ENCODE measurements at places on chromosomes 16 and 17.

GRCh38 chr17:42568341-42569111, 1.6 kb downstream of the MLX start:
- no peak for DNase-seq

DNA sequence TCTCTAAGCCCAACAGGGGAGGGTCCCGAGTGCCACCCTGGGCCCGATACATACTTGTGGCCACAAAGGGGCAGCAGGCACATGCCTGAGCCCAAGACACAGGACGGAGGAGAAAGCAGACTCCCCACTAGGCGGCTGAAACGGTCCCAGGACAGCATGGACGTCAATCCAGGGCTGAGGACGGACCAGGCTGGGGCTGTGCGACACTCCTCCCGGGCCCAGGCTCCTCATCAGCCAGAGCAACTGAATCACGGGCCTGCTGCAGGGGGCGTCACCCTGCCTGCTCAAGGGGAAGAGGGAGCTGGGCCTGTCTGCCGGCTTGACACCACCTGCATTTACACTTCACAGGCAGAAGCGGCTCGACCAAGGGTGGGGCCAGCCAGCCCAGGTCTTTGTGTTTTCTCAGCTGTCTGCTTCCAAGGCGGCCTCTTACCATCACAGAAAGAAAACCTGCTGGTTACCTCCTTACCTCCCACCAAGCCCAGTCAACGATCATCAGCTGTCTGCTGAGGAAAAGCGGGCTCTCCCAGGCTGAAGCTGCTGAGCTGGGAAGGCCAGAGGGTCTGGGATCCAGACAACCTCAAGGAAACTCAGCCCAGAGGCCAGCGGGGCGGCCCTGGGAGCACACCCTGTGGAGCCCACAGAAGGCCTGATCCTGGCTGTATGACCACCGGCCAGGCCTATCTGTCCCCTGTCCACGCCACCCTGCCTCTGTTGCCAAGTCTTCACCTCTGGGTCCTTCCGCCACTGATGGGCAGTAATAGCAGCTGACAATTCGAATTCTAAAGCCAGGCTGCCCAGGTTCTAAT, 26.4 kb downstream of the KIFC3 start:
- DNase-seq = no peak

GRCh38 chr16:693766-694165, 3.6 kb upstream of the WDR24 start:
- no peak for DNase-seq

- no peak for DNase-seq
Observed at GRCh38 chr17:21015564-21015963, 27.2 kb downstream of the USP22 start.
